ENCODE measurements at places on chromosomes 2 and 18.

- no peak for DNase-seq
Observed at GRCh38 chr18:8685141-8685913, 20.0 kb upstream of the MTCL1 start.

GRCh38 chr18:33611525-33612135, 33.6 kb downstream of the ASXL3 start:
- no peak for DNase-seq

GRCh38 chr18:77167251-77167650, 34.7 kb upstream of the MBP start:
- no peak for DNase-seq

GRCh38 chr2:10000541-10000940, 42.8 kb upstream of the KLF11 start:
- no peak for DNase-seq

GRCh38 chr2:26651470-26651771, 10.3 kb upstream of the CIB4 start:
- no peak for DNase-seq

GRCh38 chr18:56479841-56480240, 158.6 kb downstream of the TXNL1 start:
- no peak for DNase-seq

GRCh38 chr2:211329421-211329820, 773.0 kb downstream of the CPS1 start:
- DNase-seq: no peak

- no peak for DNase-seq
Observed at GRCh38 chr18:12053289-12053688, 40.4 kb upstream of the ANKRD62 start.

DNA sequence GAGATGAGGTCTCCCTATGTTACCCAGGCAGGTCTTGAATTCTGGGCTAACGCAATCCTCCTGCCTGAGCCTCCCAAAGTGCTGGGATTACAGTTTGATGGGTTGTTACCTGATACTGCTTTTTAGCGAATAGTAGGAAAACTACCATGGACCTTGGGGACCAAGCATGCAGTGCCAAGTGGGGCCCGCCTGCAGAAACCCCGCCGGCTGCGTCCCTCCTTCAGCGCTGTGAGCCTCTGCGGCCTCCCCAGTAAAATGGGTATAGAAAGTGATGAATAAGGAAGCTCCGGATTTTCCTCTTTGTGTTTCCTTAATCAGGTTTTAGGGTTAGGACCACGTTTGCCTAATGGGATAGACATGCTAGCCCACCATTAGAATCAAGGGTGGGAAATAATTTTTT, 30.4 kb downstream of the RAMP1 start:
- DNase-seq: no peak

- DNase-seq: no peak
Observed at GRCh38 chr2:102093662-102094061, 48.9 kb upstream of the IL1R1 start.

DNA sequence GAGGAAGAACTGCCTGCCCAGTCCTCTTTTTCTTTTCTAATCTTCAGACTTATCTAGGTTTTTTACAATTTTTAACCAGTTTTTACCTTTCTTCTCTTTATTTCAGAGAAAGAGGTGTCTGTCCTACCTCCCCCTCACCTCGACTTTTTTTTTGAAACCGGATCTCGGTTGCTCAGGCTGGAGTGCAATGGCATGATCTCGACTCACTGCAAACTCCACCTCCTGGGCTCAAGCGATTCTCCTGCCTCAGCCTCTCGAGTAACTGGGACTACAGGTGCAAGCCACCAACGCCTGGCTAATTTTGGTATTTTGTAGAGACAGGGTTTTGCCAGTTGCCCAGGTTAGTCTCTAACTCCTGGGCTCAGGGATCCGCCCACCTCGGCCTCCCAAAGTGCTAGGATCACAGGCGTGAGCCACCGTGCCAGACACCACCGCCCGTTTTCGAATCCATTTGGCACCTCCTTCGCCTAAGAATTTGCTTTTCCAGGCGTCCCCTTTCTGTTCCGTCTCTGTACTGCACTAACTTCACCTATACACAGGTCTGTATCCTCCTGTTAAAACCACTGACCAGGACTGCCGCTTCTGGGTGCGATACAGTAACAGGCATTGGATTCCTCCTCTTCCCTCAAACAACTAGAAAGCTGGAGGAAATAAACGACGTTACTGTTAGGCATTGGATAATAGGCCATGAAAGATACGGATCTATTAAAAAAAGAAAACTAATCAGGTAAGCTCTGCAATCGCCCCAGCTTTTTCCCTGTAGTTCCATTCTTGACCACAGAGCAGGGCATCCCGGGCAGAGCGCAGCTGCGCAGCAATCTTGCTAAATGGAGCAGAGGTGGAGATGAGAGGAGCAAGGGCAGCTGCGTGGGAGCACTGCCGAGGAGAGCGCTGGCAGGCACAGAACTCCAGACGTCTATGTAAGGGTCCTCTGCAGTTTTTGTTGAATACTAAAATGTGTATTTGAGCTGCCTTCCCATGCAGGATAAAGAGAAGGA, 69.9 kb downstream of the ZC3H6 start:
- no peak for DNase-seq

GRCh38 chr18:43276491-43276890, 799 bp downstream of the SYT4 start:
- no peak for DNase-seq

GRCh38 chr18:32730620-32731091, 42.2 kb downstream of the KLHL14 start:
- peak; percentile 39 for DNase-seq

DNA sequence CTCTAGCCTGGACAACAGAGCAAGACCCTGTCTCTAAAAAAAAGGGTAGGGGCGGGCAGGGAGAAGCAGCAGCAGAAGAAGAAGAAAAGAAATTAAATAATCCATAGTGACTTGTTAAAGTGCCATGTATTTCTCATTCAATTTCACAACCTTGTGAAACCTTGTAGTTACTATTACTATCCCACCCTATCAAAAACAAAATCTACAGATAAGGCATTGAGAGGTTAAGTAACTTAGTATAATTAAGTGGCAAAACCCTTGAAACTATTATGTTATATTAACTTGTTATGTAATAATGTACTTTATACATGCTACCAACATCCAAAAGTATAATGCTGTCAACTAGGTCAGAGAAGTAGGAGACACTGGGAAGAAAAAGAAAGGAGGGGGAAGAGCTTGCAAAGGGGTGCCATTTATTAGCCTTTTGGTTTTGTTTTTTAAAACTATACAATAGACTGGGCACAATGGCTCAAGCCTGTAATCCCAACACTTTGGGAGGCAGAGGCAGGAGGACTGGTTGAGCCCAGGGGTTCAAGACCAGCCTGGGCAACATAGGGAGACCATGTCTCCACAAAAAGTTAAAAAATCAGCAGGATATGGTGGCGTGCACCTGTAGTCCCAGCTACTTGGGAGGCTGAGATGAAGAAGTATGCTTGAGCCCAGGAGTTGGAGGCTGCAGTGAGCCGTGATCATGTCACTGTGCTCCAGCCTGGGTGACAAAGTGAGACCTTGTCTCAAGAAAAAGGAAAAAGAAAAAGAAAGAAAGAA, 11.3 kb downstream of the TLK1 start:
- no peak for DNase-seq

GRCh38 chr2:17166506-17166905, 351.7 kb downstream of the RAD51AP2 start:
- DNase-seq: peak; percentile 86

GRCh38 chr18:8620845-8621244, 11.6 kb downstream of the RAB12 start:
- DNase-seq: no peak

- peak; percentile 29 for DNase-seq
Observed at GRCh38 chr18:8771930-8772329, 66.6 kb downstream of the MTCL1 start.

GRCh38 chr2:157789933-157790511, 86.1 kb downstream of the ACVR1 start:
- DNase-seq: no peak

DNA sequence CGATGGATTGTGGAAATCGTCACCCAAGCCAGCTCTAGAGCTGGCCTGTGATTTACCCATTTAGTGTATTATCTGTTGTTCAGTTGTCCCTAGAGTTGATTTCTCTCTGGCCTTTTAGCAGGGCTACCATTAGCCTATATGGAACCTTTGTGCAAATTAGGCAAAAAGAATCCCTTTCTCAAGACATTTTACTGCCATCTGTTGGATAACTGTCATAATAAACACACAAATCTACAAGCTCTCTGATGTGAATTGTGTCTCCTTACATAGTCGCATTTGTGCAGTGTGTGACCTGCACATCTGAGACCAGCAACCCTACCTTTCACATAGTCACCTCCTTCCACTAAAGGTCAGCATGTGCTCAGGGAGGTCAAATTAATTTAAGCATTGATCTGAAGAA, 34.0 kb downstream of the LOXHD1 start:
- DNase-seq: peak; percentile 13

- no peak for DNase-seq
Observed at GRCh38 chr18:36350839-36351469, 53.4 kb downstream of the FHOD3 start.

Data from NCI-H2081 (cell line).